ENCODE measurements at places on chromosomes 2 and 18.

DNA sequence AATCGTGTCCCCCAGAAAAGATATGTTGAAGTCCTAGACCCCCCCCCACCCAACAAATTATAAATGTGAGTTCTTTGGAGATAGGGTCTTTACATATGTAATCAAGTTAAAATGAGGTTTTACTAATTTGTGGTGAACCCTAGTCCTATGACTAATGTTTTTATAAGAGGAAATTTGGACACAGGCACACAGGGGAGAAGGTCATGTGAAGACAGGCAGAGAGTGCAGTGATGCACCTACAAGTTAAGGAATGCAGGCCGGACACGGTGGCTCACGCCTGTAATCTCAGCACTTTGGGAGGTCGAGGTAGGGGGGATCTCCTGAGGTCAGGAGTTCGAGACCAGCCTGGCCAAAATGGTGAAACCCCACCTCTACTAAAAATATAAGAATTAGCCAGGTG lies 5.8 kb upstream of the PMAIP1 start:
- no peak for DNase-seq

- no peak for DNase-seq
These were observed 56.8 kb upstream of the RASGRP3 start for GRCh38 chr2:33419581-33420200.

- no peak for DNase-seq
These were observed 98.8 kb upstream of the NCKAP5 start for GRCh38 chr2:133667085-133667484.

GRCh38 chr2:230258483-230258882 lies 32.9 kb downstream of the SP140 start:
- DNase-seq: no peak

DNA sequence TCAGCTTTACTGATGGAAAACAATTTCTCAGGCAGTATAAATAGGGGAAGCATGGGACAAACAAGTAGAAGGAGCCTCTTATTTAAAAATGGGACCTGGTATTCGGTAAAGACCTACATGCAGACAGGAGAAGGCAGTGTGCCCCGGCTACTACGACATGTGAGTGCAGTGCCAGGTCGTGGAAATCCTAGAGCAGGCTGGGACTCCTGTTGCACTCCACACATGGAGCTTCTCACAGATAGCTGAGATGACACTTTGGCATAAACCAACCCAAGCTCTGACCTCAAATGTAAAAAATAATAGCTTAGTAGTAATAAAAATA lies 885 bp upstream of the DSEL start:
- peak; percentile 88 for DNase-seq

DNA sequence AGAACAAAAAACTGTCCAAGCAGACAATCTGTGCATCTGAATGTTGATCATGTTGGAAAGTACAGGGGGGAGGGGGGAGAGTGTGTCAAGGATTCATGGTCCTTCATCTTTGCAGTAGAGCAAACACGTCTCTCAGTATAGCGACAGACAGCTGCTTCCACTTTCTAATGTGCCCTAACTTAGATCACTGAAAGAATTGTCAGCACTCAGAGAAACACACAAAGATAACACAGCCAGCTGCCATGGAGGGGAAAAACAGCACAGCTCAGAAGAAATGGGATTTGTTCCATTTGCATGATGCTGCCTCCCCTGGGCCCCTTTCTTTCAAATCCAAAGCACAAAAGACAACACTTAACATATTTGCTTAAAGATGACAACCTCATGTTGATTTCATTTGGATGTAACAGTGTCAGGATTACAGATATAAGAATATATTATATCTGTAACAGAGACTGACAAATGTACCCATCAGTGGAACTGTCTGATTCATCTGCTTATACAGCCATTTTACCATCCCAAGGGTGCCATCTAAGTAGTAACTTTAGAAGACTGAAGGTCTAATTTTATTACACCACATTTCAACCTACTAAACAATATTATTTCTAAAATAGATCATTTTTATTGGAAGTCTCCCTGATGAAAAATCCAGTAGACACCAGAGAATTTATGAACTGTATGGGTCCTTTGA lies 17.7 kb downstream of the FIGN start:
- no peak for DNase-seq

DNA sequence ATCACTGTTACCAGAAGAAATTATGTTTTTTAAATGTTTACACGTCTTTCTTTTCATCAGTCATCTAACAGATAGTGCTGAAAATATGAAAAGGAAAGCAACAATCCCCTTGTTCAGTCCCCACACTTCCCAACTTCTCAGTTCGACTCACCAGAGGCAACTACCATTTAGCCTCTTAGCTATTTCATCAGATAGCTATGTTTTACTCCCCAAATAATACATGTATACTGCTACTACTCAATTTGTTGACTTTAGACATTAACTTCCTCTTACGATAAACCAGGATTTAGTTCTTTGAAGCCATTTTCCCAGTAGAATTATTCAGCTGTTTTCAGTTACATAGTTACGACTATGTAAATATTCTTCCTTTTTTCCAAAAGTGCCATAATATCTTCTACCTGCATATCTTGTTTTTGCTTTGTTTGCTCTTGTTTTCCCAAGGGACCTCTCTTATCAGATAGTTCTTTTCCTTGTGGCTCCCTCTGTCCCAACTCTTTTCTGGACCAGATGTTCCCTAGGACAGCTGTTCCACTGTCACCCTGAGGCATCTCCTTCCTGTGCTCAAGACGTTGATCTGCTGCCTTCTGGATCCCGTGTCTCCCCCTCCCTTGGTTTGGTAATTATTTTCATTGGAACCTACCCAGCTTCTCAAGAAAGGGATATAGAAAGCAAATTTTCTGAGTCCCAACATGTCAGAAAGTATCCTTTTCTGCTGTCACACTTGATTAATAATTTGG lies 289.3 kb upstream of the TANK start:
- DNase-seq: no peak

- no peak for DNase-seq
These were observed 99.6 kb downstream of the ZAP70 start for GRCh38 chr2:97812931-97813330.

- no peak for DNase-seq
These were observed 68.9 kb downstream of the VAPA start for GRCh38 chr18:9982711-9983110.

GRCh38 chr2:79513711-79514110 lies 860 bp downstream of the CTNNA2 start:
- DNase-seq: no peak

- DNase-seq: no peak
These were observed 27.1 kb downstream of the PSD4 start for GRCh38 chr2:113200736-113201490.

GRCh38 chr2:218992703-218993344 lies 398 bp downstream of the CRYBA2 start:
- peak; percentile 40 for DNase-seq

- DNase-seq: no peak
These were observed 63.5 kb downstream of the DNER start for GRCh38 chr2:229650901-229651300.

GRCh38 chr2:118431997-118432396 lies 343.7 kb downstream of the INSIG2 start:
- no peak for DNase-seq

GRCh38 chr2:106106622-106107508 lies 87.2 kb downstream of the UXS1 start:
- DNase-seq: no peak

DNA sequence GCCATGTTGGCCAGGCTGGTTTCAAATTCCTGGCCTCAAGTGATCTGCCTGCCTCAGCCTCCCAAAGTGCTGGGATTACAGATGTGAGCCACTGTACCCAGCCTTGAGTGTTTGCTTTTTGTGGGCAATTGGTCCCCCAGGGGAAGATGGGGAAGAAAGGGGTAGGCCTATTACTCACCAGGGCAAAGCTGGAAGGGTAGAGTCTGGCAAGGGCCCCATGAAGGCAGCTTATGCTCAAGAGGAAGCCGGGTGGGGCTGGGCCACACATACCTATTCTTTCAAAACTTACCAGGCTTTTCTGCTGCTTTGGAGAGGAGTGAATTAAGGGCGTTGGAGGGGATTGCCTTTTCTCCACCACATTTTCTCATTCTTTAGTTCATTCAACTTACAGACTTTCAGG lies 24.5 kb upstream of the CD28 start:
- no peak for DNase-seq

All from DMS79 treated with DMSO at 0.1 percent for 48 hours (cell line).